Activated CD8-positive, alpha-beta T cell treated with anti-CD3 and anti-CD28 coated beads, Interleukin-2, amount 10 ng/mL, durations not matched to agents 7 days and 5 days (primary cell): ENCODE measurements at places on chromosomes 3 and 15.

- DNase-seq, result peak; percentile 82
These were observed 35.9 kb downstream of the OXNAD1 start for GRCh38 chr3:16300881-16301359.

- DNase-seq, result no peak
These were observed 62.3 kb upstream of the ARHGEF3 start for GRCh38 chr3:56864090-56864489.

DNA sequence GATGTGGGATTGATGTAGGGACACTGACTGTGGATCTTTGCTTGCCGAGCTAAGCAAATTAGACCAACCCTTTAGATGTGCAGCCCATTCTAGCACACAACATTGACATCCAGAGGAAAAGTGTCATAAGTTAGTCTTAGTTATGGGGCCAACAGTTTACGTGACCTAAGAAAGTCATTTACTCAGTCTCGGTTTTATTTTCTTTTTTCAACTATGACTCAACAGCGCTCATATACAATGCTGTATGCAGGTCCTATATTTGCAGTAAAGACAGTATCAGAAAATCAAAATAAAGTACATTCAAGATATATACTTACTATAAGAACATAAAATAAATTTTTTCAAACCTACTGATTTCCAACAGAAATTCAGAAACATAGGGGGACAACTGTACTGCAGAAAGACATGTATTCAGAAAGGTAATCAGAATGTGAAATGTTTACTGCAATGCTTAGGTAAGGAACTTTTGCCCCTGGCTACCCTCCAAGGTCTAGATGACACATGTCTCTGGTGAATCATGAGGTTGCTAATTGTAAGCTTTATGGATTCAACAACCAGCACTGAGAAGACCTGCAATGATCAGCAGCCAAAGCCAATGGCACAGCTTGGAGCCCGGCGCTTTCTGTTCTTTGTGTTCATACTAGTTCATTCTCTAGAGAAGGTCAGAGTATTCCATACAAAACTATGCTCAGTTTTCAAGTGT is 317.5 kb upstream of the CNTN6 start:
- no peak for DNase-seq

DNA sequence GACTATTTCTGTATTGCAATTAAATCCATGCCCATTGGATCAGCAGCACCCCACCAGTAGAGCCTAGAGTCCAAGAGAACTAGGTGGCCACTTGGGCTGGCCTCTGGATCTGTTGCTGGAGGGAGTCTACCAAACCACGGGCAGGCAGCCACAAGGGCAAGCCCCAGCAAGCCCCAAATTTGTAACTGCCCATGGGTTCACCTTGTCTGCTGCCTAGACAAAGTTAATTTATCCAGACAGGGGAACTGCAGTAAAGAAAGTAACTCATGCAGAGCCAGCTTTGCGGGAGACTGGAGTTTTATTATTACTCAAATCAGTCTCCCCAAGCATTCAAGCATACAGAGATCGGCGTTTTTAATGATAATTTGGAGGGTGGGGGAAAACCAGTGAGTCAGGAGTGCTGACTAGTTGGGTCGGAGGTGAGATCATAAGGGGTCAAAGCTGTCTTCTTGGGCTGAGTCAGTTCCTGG is 74.0 kb upstream of the TERB2 start:
- DNase-seq, result no peak

- DNase-seq, result no peak
These were observed 54.2 kb downstream of the OSTN start for GRCh38 chr3:191253089-191253799.

- no peak for DNase-seq
These were observed 15.4 kb downstream of the DLG1 start for GRCh38 chr3:197283045-197283444.

- no peak for DNase-seq
These were observed 187.1 kb downstream of the ALCAM start for GRCh38 chr3:105553851-105554250.
